NCI-H82 (cell line): ENCODE measurements at places on chromosomes 5 and 9.

GRCh38 chr5:142886211-142886610 is 116.0 kb downstream of the ARHGAP26 start:
- DNase-seq: no peak

GRCh38 chr5:55551358-55551757 is 16.6 kb upstream of the PLPP1 start:
- no peak for DNase-seq

- no peak for DNase-seq
These were observed 67.1 kb downstream of the EPB41L4B start for GRCh38 chr9:109253637-109254284.

DNA sequence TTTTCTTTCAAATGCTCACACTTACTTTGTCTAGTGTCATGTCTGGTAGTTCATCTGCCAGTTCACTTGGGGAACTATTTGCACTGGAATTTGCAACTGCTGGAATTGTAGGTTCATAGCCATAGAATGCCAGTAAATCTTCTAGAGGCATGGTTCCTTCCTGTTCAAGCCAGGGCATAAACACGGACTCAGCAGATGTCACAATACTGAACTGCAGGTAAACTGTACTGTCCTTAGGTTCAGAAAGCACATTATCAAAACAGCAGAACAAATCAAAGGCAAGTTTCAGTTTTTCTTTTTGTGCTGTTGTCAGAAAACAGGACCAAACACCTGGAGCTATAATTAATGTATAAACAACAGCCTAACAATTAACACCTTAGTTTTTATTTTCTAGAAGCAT is 13.1 kb downstream of the MIER3 start:
- DNase-seq: no peak

DNA sequence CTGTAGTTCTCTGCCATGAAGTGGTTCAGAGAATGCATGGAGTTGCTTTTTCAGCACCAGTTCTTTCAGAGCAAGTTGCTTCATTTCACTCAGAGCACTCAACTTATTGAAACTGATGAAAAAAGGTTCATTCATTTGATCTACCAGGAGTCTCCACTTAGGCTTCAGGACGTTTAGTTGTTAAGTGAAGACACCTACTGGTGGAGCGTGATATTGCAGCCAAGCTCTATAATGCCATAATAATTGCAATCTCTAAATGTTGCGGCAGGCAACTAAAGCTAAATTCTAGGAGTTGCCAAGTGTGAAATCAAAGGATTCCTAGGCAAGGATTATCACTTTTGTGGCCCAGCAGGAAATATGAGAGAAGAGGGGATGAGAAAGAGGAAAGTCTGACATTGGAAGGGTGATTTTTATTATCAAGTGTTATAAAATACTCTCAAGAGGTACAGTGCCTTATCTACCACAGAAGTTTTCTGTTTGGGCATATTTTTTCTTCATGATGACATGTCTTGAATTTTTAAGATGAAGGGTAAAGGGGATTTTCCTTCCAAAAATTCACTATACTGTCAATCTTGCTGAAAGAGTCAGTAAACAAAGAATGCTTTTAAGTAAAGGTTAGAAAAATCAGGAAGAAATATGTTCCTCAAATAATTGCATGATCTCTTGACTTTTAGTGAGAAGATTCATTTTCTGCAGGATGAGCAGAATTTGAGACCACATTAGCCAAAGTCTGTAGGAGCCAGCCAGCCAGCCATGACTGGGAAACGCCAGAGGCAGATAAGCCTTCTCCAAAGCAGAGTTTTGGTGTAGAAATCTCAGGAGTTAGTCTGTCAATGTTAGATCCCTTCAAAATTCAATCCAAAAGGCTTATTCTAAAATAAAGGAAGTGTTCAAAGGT is 83.4 kb downstream of the SH3PXD2B start:
- peak; percentile 64 for DNase-seq

DNA sequence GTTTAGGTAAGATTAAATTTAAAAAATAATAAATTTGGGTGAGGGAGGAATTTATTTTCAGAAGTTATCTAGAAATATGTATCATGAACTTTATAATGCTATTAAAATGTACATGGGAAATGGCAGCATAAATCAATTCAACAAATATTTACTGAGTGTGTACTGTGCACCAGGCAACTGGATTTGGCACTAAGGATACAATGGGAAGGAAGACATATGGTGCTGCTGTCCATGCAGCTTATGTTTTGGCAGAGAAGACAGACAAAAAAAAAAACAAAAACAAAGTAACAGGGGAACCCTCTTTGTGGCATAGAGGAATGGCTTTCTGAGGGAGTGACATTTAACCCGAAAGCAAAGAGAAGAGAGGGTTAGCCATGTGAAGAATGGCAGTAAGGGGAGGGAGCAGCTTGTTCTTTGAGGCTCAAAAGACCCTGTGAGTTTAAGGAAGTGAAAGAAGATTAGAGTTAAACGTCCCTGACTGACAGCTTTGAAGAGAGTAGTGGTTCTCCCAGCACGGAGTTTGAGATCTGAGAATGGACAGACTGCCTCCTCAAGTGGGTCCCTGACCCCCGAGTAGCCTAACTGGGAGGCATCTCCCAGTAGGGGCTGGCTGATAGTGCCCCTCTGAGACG is 23.9 kb downstream of the CNTRL start:
- DNase-seq: no peak

DNA sequence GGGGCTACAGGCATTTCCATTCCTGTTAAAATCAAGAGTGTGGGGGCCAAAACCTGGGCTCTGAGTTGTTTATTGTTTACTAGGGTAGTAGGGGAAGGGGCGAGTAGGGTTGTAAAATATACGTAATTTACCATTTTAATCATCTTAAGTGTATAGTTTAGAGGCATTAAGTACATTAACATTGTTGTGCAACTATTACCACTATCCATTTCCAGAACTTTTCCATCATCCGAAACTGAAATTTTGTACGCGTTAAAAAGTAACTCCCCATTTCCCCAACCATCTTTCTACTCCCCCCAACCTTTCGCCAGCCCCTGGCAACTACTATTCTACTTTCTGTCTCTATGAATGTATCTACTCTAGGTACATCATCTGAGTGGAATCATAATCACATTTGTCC is 3.6 kb upstream of the FOXD1 start:
- DNase-seq: no peak

GRCh38 chr5:7850395-7851239 is at the start of gene CFAP90:
Gene CFAP90 (minus strand): TSS chr5:7851133. CDS start chr5:7851021, 112 bp downstream.
- DNase-seq: peak; percentile 84

DNA sequence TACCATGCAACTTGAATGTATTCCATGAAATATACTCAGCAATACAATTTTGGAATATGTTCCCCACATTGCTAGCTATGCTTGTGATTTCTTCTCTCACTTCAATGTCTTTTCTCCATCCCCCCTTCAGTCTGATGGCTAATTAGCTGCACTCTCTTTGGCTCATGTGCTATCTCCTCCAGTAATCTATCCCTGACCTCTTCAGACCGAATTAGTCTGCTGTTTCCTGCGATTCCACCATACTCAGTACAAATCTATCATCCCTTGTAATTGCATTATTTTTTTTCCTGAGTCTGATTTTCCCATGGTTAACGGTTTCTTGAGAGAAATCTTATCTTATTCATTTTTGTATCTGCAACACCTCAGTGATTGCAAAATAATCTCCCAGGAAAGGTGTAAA is 360.7 kb upstream of the CDH10 start:
- peak; percentile 24 for DNase-seq

- DNase-seq: no peak
These were observed 183.8 kb upstream of the S1PR3 start for GRCh38 chr9:88807426-88807825.

- DNase-seq: no peak
These were observed 48.2 kb downstream of the CHD1 start for GRCh38 chr5:98880598-98880997.

GRCh38 chr5:158754018-158754514 is 345.6 kb downstream of the EBF1 start:
- DNase-seq: no peak

- no peak for DNase-seq
These were observed 50.4 kb downstream of the CERT1 start for GRCh38 chr5:75460942-75461610.

GRCh38 chr5:114988096-114988495 is 181.6 kb downstream of the TRIM36 start:
- no peak for DNase-seq

GRCh38 chr5:172114875-172115422 is 73.1 kb downstream of the STK10 start:
- DNase-seq: no peak

- peak; percentile 15 for DNase-seq
These were observed 129.0 kb downstream of the APBA1 start for GRCh38 chr9:69542942-69543704.

GRCh38 chr5:159642379-159642778 is 273.9 kb upstream of the ADRA1B start:
- DNase-seq: peak; percentile 0

- no peak for DNase-seq
These were observed 166.0 kb downstream of the EBF1 start for GRCh38 chr5:158933494-158934318.

- DNase-seq: no peak
These were observed 13.1 kb upstream of the ATP6V1G1 start for GRCh38 chr9:114574438-114574837.

GRCh38 chr9:116907989-116908388 is 220.9 kb downstream of the TRIM32 start:
- no peak for DNase-seq

GRCh38 chr5:59367791-59368394 is 525.6 kb downstream of the PDE4D start:
- peak; percentile 79 for DNase-seq

GRCh38 chr9:131382850-131383729 is 10.8 kb upstream of the PRRC2B start:
- DNase-seq: peak; percentile 92

DNA sequence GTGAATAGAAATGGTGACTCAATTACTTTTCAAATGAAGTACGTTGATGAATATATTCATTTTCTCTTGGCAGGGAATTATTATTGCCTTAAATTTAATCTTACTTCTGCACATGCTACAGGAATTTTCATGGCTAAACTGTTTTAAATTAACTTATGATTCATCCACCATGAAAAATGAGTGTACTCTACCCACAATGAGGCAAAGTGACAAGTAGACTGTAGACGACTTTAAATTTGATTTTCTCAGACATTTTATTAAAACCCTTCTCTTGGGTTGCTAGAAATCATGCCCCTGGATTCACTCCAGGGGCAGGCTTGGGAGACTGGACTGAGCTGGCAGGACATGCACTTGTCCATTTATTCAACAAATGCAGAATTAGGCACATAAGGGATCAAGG is 23.5 kb upstream of the ERAP2 start:
- no peak for DNase-seq

DNA sequence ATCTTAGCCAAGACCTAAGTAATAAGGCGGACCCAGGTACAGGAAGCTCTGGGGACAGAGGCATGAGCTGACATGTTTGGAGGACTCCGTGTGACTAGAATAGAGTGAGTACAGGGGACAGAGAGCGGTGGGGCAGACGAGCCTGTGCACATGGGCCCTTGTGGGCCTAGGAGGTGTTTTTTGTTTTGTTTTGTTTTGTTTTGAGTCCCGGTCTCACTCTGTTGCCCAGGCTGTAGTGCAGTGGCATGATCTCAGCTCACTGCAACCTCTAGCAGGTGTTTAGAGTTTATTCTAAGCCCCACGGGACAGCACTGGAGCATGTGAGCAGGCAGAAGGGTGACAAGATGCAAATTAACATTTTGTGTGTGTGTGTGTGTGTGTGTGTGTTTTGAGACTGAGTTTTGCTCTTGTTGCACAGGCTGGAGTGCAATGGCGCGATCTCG is 3.1 kb upstream of the EEIG1 start:
- DNase-seq: no peak

DNA sequence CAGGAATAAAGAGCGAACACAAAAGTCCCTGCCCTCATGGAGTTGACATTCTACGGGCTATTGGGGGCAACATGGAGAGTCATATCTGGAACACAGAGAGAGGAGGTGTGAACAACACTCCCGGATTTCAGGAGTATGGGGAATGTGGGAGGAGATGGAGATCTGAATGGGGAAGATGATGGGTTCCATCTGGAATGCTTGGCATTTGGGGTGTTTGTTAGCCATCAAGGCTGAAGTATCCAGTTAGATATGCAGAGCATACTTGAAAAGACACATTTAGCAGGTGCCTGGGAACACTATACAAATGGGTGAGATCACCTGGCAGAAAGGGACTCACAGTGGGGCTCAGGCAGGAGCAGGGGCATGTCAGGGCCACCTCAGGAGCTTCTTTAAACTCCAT is 61.1 kb downstream of the EGFLAM start:
- no peak for DNase-seq

GRCh38 chr5:29380029-29380428 is 1813.5 kb upstream of the CDH6 start:
- DNase-seq: no peak
